Smooth muscle cell of trachea (primary cell): ENCODE measurements at places on chromosomes 16 and 17. TPM values are rescaled to one million over a fixed set of nuclear protein-coding genes. Genes with fewer than 3 reads are reported as not detected.

MRPL10 gene
- 17.6 and 42.0 TPM in 2 replicates for total RNA-seq

SYCE1L gene
- total RNA-seq = 0.50 and 0.58 TPM in 2 replicates

TRAP1 gene
- total RNA-seq = 70.3 and 71.0 TPM in 2 replicates

KCNAB3 gene
- 0.33 and 0.44 TPM in 2 replicates for total RNA-seq

PLCG2 gene
- 0.83 and 1.2 TPM in 2 replicates for total RNA-seq

CCT6B gene
- total RNA-seq = 1.0 and 1.7 TPM in 2 replicates

KRT12 gene
- not detected in 2 replicates for total RNA-seq

MYH2 gene
- total RNA-seq = under 0.01 TPM in 1 of 2 replicates, not detected in the other

ZP2 gene
- total RNA-seq = not detected in 2 replicates

TANC2 gene
- total RNA-seq = 30.1 and 46.0 TPM in 2 replicates

PPL gene
- total RNA-seq = 51.5 and 105 TPM in 2 replicates

PHF23 gene
- 47.3 and 68.5 TPM in 2 replicates for total RNA-seq

ITGAL gene
- total RNA-seq = under 0.01 TPM in 1 of 2 replicates, not detected in the other

GP1BA gene
- not detected in 2 replicates for total RNA-seq

TEX14 gene
- under 0.01 TPM in 1 of 2 replicates, not detected in the other for total RNA-seq

GPR179 gene
- under 0.01 and 0.17 TPM in 2 replicates for total RNA-seq

TBX6 gene
- total RNA-seq = under 0.01 and 0.33 TPM in 2 replicates
